Smooth muscle cell of the brain vasculature (primary cell): ENCODE measurements at places on chromosomes 4 and X.

DNA sequence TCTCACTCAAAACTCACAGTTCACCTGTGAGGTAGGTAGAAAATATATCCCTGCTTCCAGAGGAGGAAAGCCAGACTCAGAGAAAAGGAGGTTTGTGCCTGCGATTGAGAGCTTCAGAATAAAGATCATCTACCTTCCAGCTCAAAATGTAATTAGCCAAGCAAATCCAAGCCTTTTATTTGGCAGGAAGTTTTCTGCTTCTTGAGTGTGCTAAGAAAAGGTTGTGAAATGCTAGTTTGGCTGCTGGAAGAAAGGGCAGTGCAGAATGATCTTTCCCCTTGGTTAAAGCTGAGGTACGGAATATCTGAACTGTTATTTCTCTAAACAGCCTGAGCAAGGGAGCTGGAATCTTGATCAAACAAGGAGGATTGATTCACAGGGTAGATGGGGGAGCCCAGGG, 59.7 kb upstream of the VCX3B start:
- DNase-seq: no peak

DNA sequence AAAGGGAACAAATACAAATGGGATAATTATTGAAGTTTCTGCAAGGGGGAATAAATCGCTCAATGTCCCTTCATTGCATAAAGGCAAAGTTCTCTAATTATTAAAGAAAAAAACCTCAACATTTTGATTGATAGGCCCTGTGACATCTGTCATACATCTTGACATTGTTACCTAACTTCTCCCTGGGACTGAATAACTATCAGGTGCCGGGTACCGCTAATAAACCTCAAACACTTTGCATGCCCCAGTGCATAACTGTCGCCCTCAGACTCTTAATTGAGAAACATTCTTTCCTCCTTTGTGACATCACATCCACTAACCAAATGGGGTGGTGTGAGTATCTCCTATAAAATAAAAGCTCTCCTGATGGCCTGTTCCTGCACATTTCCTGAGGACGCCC, at the start of gene ADAM29:
ADAM29 (plus strand) TSS at position 301 of the 400 bp plus-strand sequence. CDS start 57,168 bp downstream, outside the sequence.
- DNase-seq: no peak

DNA sequence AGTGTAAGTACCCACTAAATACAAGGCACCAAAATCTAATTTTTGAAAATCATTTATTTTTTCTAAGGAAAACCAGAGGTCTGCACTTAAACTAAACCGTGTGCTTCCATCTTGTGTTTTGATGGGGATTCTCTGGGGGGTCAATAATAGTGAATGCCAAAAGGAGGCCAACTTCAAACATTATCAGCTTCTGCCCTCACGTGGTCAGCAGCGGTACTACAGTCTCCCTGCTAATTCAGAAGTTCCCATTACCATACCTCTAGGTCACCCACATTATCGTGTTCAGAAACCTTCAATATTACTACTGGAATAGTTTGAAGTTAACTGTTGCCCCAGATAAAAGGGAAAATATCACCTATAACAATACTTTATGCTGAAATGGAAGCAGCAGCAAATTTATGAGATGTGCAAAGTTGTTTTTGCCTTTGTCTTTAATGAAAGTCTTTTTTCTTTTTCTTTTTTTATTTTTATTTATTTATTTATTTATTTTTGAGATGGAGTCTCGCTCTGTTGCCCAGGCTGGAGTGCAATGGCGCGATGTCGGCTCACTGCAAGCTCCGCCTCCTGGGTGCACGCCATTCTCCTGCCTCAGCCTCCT, 17.3 kb downstream of the CTPS2 start:
- no peak for DNase-seq

GRCh38 chrX:20313899-20314298, 47.2 kb upstream of the RPS6KA3 start:
- DNase-seq: no peak

DNA sequence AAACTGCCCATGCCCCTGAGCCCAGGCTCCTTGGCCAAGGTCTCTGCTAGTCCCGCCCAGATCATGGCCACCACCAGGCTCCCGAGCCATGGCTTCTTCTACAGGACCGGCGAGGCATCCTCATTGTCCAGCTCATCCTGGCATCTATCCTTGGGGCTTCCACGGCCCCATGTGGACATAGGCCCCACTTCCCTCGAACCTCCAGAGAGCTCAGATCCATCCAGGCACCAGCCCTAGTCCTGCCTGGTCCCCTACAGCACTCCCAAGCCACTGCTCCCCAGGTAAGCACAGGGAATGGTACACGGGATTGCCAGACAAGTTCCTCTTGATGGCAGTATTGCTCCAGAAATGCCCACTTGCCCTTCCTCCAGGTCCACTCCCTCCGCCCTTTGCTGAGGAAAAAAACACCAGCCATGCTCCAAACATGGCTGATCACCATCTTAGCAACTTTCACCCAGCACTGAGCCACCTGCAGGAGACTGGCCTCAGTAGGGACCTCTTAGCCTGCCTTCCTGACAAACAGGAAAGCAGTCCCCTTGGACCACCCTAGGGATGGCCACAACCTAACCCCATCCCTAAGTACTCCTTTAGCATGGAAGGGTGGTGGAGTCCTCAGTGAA, 272.1 kb upstream of the AGTR2 start:
- DNase-seq: no peak

DNA sequence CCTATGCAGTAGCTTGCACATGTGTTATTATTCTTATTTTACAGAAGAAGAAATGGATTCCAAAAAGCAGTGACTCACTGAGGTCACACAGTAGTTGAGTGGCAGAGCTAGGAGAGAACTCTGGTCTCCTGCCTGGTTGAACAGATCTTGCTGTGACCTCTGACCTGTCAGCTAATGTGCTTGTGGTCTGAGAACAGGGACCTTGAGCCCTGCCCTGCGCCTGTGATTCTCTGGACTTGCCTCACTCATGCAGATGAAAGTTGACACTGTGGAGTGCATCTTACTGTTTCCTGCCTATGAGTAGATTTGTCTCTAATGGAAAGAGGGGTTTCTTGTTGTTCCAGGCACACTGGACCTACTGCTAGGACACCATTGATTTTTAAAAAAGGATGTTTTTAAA, 32.3 kb downstream of the ETNPPL start:
- no peak for DNase-seq

- DNase-seq: no peak
Observed at GRCh38 chr4:176274441-176274840, 5.4 kb upstream of the ASB5 start.

GRCh38 chr4:128697323-128697722, 112.2 kb upstream of the JADE1 start:
- DNase-seq: no peak

DNA sequence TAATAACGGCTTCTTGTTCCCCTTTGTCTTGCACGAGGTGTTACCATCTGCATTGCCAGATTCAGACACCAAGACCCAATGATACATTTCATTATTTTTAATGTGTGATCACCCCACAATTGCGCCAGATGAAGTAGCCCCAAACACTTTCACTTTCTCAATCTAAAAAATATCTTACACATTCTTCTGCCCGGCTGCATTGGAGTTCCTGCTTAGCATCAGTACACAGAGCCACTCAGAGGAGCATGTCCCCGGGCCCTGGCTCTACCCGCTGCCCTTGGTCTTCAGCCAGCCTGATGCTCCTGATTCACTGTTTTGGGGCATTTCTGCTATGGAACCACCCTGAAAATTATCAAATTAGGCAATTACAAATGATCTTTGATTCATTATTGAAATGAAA, 66.0 kb upstream of the TENM3 start:
- no peak for DNase-seq

- no peak for DNase-seq
Observed at GRCh38 chrX:19017271-19017670, 33.4 kb upstream of the PHKA2 start.

DNA sequence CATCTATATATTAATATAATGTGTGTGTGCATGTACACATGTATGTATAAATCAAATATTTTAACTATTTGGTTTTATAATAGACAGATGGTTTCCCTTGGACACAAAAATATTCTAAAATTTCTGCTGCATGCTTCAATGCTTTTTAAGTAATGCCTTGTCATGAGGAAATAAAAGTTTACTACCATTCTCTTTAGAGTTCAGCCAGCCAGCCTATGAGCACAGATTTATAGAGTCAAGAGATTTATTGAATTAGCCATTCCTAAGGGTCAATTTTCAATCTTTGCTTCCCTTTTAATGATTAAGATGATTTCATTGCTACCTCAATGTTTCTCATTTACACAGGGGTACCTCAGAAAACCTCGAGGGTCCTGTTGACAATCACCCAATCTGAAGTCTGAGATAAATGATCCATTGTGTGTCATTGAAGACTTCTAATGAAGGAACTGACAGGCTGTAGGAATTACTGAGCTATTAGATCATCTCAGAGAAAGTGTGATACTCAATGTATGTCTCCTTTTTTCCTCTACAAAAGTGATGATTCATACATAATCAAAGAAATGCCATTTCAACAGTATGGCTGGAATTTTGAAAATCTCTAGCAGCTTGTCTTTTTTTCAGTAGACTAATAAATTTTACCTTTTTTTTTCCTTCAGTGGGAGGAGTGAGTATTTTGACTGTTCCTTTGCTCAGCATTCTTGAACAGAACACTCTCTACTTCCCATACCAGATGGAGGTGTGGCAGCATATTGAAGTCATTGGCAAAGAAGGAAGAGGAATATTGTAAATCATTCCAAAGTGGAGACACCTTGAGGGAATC, 222.6 kb upstream of the PCDH18 start:
- DNase-seq: no peak

DNA sequence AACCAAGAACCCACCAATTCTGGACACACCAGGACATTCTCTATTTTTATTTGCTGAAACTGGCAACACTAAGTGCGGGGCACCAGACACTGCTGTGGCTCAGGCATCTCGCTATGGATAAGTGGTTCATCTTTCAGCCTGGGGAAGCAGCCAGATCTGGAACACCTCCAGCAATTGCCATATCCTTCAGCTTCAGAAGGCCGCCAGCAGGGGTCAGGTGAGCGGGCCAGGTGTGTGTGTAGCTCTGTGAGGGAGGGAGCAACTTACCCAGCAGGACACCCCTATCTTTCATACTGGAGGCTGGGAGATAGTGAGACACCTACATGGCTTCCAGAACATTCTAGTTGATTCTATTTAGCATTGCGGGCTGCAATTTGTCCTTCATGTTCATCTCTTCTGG, 57.0 kb upstream of the GBA3 start:
- DNase-seq: no peak

DNA sequence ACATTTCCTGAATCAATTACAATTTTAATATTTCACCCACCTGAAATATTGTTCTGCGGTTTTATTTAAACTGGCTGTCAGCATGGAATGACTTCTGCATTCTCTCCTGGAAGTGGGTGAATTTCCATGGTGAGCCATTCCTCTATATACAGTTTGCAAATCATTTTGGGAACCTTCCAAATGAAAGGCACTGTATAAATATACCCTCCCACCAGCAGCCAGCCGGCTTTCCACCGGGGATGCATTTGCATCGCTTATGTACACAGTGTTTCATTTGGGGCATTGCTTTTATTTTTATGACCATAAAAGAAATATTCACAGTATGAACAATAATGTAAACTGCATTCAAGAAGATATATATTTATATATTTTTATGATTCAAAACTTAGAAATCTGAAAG, 4.7 kb upstream of the IL1RAPL1 start:
- no peak for DNase-seq

GRCh38 chr4:89356086-89356485, 48.5 kb upstream of the GPRIN3 start:
- no peak for DNase-seq

- DNase-seq: no peak
Observed at GRCh38 chr4:159269116-159269515, 166.2 kb downstream of the RAPGEF2 start.

GRCh38 chr4:89221167-89221867, 86.3 kb downstream of the GPRIN3 start:
- DNase-seq: no peak

GRCh38 chr4:71411981-71412380, 73.2 kb downstream of the SLC4A4 start:
- no peak for DNase-seq

DNA sequence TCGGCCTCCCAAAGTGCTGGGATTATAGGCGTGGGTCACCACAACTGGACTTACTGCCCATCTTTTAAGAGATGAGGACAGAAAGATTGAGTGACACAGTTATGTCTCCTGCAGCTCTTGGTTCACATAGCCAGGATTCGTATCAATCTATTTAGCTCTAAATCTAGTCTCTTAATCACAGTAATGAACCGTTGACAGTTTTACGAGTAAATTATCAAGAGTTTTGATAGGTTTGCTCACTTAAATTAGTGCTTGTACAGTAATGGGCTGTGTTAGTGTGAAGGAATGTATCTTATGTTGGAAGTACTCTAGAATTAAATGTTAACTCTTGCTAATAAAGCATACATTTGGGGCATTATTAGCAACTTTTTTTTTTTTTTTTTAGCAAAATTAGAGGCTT, 105.7 kb downstream of the PTTG2 start:
- no peak for DNase-seq

GRCh38 chrX:49773993-49774392, 55.1 kb upstream of the PAGE4 start:
- DNase-seq: no peak

GRCh38 chr4:185142912-185143600, at the start of gene SLC25A4:
SLC25A4 (plus strand) TSS chr4:185143266; CDS start chr4:185143373, 107 bp downstream.
- no peak for DNase-seq

DNA sequence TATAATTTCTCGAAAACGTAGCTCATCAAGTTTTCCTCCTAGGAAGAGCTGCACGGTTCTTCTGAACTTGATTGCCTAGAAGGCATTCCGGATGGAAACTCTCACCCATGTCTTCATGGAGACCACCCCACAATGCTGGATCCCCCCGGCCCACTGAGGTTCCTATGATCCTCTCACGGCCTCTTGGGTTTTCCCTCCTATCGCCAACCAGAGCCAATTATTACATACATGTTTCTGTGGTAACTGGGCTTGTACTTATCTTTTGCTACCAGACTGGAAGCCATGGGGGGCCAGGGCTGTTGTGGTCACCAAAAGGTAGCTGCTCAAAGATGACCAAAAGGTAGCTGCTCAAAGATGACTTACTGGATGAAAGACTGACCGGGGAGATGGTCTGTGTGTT, 131.5 kb downstream of the AFAP1 start:
- DNase-seq: no peak
